ENCODE measurements at places on chromosomes 7 and 10.

- ATAC-seq: no peak
Observed at GRCh38 chr10:96758423-96758822, 38.1 kb upstream of the PIK3AP1 start.

- ATAC-seq: no peak
Observed at GRCh38 chr7:97107192-97107800, 10.2 kb upstream of the SDHAF3 start.

- peak; percentile 78 for ATAC-seq
Observed at GRCh38 chr7:7321681-7322080, 139.3 kb downstream of the C1GALT1 start.

GRCh38 chr10:118585234-118585633 is 10.2 kb downstream of the PRLHR start:
- no peak for ATAC-seq

Measured in SK-N-SH treated with all-trans-retinoic acid at 6 μM for 48 hours (cell line).